Kidney (tissue), 22 donors: ENCODE measurements at places on chromosomes 4 and X.

DNA sequence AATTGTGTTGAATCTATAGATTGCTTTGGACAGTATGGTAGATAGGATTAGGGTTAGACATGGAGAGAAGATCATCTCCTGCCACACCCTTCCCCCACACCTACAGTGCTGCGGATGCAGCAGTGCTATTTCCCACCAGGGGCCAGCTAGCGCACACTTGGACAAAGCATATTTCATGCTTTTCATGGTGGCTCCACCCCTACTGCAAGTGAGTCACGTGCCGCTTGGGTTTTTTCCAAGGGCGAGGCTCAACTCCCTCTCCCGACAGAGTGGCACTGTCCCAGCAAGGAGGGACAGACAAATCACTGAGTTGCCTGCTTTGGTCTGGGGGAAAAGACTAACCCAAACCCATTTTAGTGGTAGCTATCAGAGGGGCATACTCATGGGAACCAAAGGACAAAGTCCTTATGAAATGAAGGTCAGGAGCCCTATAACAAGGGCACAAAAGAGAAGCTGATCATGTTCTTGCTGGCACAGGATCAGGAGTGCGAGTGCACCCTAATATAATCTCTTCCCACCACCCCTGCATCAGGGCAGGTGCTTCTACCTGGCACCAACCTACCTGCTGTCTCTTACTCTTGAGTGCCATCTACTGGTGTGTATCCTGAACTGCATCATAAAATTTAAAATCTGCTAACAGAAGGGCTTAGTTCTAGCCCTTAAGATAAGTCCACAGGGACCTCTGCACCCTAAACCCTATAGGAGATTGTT, 55.1 kb upstream of the PGAM4 start:
- DNase-seq: no peak

GRCh38 chr4:82519776-82520175, 42.0 kb downstream of the TMEM150C start:
- DNase-seq: no peak

DNA sequence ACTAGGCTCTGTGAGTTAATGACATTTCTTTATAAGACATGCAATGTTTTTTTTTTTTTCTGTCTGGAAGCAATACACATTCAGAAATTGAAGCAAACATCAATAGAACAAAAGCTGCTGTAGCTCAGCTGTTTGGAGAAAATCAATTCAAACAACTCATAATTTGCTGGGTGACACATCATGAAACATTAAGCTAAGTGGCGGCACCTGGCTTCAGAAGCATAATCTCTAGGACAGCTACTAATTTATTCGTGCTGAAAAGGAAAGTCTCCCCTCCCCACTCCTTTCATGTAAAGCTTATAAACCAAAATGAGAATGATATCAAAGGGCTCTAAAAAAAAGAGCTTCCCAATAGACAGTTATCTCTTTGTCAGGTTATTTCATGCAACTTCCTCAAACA, 73.9 kb downstream of the LUZP4 start:
- DNase-seq: no peak

DNA sequence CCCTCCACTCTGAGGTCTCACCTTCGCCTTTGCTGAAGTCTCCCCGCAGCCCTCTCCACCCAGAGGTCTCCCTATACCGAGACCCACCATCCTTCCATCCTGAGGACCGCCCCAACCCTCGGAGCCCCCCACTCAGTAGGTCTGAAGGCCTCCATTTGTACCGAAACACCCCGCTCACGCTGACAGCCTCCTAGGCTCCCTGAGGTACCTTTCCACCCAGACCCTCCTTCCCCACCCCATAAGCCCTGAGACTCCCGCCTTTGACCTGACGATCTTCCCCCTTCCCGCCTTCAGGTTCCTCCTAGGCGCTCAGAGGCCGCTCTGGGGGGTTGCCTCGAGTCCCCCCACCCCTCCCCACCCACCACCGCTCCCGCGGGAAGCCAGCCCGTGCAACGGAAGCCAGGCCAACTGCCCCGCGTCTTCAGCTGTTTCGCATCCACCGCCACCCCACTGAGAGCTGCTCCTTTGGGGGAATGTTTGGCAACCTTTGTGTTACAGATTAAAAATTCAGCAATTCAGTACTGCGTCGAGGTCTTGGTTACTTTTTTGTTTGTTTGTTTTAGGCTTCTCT, 5.0 kb downstream of the SOD3 start:
- no peak for DNase-seq

DNA sequence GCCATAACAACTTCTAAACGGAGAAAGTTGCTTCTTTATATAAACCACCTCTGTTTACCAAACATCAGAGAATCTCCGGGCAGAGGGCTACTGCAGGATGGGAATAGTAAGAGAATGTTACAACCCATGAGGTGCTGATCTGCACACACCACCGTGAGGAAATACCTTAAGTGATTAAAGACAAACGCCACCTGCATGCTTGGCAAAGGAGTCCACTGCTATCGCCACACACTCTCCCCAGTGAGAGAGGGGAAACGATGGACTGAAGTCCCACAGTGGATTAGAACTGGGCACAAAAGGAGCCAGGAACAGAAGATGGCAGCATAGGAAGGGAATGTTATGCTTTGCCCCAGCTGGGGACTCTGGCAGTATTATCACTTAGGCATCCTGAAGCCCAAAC, 15.6 kb downstream of the MAML3 start:
- DNase-seq: no peak

DNA sequence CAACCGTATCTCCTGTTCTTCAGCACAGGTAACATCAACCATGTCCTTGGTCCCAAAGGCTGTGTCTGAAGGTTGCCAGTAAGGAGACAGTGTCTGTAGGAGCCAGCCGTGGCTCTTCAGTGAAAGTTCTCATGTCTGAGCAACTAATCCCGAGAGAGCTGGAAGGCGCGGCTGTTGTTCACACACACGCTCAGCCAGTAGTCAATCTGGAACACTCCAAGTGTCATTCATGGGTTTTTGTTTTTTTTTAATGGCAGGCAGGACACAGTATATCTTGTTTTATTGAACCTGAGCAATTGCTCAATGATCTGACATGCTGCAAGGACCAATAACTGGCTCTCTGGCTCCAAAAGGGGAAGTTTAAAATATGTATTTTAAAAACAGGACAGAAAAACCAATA, 48.4 kb upstream of the MAP3K15 start:
- no peak for DNase-seq

DNA sequence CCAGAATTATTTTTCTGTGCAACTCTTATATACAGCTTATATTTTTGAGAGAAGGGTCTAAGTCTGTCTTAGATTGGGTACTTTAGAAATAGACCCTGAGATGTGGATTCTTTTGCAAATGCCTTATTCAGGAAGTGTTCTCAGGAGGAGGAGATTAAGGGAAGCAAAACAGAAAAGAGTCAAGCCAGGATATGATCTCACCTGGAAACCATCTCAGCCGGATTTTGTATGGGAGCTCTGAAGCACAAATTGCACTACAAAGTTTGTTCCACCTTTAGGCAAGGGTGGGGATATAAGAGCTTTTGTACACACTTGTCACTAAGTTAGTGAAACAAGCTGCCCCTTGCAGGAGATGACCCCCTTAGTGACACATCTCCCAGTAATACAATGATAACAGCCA, 121.2 kb upstream of the GRPR start:
- DNase-seq: no peak

DNA sequence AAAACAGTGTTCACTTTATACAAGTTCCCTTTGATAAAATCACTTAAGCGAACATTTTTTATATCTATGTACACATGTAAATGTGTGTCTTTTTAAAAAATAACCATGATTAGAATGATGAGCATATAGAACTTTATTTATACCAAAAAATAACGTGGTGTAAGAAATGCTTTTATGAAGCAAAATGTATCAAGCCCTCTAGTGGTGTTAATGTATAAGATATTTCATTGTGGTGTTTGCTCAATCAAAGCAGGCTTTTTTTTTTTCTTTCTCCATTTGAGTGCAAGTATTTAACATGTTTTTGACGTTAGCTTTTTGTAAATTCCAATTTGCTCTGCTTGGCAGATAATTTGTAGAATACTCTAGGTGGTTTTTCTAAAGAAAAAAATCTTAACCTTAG, 2092.4 kb upstream of the TENM3 start:
- no peak for DNase-seq

GRCh38 chr4:47075262-47075661, 43.9 kb downstream of the GABRB1 start:
- no peak for DNase-seq

- no peak for DNase-seq
Observed at GRCh38 chr4:2273657-2274319, 11.9 kb upstream of the MXD4 start.

- DNase-seq: no peak
Observed at GRCh38 chrX:6505960-6506359, 29.0 kb downstream of the VCX3A start.

GRCh38 chr4:152128356-152128755, 367.5 kb upstream of the GATB start:
- DNase-seq: no peak

- no peak for DNase-seq
Observed at GRCh38 chr4:41394481-41394894, 137.8 kb downstream of the UCHL1 start.

- DNase-seq: peak; percentile 53
Observed at GRCh38 chr4:186755550-186756519, 32.2 kb upstream of the FAT1 start.

GRCh38 chr4:68892861-68893260, 58.7 kb downstream of the UGT2A3 start:
- no peak for DNase-seq

- no peak for DNase-seq
Observed at GRCh38 chr4:93409035-93409434, 419.5 kb upstream of the ATOH1 start.

- DNase-seq: no peak
Observed at GRCh38 chrX:26909728-26910127, 553.4 kb downstream of the PPP4R3C start.

DNA sequence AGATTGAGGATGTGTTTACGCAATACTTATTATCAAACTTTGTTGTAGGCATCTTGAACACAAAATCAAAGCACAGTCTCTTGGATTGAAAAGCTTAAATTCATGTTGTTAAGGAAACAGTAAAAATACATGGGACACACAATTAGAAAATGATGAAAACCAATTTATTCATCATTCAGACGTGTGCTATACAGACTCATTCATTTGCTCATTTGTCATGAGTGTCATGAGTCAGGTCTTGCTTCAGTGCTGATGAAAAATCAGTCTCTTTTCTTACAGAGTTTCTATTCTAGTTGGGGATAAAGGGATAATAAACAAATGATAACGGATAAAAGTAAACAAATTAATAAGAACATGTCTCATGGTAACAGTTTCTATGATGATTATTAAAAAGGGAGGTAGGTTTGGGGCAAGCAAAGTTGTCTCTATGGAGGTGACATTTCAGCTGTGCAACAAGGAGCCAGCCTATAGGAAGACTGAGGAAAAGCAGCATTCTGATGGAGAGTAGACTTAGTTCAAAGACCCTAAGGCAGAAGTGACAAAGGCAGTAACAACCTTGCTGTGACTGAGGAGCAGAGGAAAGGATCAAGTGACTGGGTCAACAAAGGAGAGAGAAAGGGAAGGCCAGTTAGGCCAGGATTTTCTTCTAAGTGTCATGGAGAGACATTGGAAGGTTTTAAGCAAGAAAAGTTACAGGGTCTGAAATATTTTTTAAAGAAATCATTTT, 224.0 kb upstream of the HHIP start:
- DNase-seq: peak; percentile 29

DNA sequence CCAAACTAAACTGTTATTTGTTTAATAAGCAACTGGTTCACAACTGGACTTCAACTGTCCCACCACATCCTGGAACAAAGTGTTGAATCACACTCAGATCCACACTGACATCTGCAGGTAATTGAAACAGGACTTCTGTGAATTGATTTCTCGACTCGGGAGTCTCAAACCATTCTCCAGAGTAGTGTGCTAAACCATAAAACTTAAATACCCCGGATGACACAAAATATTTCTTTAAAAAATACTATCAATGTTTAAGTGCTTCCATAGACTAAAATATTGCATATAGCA, 95.4 kb upstream of the PLAC1 start:
- DNase-seq: no peak

- DNase-seq: no peak
Observed at GRCh38 chr4:16544869-16545268, 318.6 kb upstream of the TAPT1 start.

GRCh38 chr4:150641612-150642011, 59.7 kb downstream of the MAB21L2 start:
- no peak for DNase-seq

DNA sequence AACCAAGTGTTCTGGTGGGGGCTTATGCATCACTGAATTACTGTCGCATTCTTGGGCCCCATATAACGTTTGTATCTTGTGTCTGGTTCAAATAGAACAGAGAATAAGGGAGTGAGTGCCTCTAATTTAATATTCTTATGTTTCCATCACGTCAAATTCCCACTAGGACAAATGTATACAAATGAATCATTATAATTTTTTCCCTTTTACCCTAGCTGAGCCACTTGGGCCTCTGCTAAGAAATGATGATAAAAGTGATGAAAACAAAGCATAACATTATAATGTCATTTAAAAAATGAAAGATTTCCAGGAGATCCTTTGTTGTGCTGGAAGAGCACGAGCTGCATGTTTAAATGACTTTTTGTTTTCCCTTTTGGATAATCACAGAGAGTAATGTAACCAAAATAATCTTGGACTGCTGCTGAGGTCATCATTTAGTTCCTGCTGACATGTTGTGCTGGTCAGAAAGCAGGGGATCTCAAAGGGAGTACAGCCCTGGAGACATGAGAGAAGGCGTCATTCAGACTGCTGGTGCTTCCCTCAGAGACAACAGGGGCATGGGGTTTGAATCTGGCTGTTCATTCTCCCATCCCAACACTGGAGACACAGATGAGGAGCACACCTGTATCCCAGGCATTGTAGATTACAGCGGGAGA, 105.1 kb upstream of the SCOC start:
- no peak for DNase-seq

DNA sequence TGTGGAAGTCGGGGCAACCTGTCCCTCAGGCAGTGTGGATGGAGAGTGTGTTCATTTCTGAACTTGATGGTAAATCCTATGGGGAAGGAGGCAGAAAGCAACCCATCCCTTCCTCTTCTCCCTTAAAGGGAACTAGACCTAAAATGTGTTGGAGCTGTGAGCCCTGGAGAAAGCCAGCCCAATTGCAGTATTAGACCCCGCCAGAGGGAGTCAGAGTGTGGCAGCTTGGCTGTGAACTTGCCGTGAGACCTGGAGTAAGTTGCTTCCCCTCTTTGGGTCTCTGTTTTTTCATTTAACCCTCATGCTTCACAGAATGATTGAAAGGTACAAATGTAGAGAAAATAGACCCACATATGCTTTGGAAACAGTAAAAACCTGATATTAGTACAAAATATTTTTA, 108.7 kb upstream of the PAK3 start:
- DNase-seq: no peak
